ENCODE measurements at places on chromosomes 7 and 10.

DNA sequence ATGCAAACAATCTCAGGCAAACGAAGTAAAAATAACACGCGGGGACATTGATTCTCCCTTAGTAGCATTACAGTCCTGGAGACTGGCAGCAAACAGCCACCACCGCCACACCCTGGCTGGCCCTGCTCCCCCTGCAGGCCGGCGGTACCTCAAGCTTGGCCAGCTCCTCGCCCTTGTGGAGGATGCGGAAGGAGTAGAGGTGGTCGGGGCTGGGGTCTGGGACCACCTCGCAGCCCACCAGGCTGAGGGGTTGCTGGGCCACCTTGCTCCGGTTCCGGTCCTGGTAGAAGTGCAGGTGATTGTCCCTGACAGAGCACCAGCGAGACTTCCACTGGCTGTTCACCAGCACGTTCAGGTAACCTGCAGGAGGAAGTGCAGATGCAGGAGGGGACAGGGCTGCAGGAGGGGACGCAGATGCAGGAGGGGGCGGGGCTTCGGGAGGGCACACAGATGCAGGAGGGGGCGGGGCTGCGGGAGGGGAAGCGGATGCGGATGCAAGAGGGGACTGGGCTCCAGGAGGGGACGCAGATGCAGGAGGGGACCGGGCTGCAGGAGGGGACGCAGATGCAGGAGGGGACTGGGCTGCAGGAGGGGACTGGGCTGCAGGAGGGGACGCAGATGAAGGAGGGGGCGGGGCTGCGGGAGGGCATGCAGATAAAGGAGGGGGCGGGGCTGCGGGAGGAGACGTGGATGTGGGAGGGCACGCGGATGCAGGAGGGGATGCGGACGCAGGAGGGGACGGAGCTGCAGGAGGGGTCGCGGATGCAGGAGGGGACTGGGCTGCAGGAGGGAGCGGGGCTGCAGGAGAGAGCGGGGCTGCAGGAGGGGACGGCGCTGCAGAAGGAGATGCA is 65.7 kb downstream of the VWA2 start:
- peak; percentile 36 for DNase-seq

- DNase-seq = no peak
These were observed 77.0 kb downstream of the SLC25A13 start for GRCh38 chr7:96244992-96245292.

DNA sequence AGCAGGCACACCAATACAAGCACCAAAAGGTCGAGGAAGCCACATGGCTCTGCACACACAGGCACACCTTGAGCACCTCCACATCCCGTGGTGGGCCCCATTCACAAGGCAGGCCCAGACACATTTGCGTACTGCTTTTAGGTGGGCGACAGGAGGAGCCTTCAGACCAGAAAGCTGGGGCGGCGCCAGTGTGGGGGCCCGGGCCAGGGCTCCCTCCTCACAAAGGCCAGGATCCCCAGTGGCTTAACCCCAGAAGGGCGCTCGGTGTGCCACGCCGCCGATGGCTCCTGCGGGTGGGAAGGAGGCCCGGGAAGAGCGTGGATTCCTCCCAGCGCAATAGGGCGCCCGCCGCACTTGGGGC is 2.8 kb upstream of the SMARCD3 start:
- DNase-seq = no peak

DNA sequence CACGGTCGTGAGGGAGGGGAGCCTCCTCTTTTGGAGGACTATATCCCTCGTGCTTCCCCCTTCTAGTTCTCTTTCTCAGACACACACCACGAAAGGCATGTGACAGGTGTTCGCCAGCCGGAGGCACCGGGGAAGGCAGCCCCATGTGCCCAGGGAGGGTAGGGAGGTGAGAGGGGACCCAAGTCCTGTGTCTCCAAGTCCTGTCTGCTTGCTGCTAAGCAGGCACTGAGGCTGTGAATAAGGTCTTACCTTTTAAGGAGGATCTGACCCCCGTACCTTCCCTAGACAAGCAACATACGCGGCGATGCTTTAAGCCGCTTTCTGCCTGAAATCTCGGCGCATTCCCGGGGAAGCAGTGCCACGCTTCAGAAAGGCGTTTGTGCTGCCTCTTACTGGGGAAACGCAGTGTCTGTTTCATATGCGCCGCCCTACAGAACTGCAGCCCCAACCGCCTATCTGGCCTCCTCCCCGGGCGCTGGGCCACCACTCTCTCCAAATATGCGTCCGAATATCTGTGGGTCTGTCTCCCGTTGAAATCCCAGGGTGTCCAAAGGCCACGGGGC is 770 bp downstream of the PLXNA4 start:
- peak; percentile 5 for DNase-seq

GRCh38 chr10:19993714-19994315 is 177.6 kb downstream of the PLXDC2 start:
- DNase-seq = no peak

DNA sequence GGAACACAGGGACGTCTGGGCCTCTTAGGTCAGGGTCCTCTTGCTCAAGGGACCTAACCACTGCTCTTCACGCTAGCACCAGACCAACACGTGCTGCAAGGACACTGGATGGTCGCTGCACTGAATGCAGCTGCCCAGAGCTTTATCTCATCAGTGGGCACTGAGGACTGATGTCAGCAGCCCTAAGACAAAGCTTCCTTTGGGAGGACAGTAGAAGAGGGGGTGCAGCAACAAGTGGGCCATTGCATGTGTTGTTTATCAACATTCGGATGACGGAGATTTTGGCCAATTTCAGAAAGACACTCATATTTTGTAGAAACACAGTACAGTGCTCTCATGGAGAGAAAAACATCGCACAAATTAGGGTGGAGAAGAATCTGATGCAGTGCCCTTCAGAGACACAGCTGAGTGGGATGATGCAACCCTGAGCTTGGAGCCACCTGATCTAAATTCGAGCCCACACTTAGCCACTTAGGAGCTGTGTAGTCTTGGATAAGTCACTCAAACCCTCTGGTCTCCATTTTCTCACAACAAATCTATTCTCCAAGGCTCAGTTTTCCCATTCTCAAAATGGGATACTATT is 1.7 kb downstream of the OPALIN start:
- no peak for DNase-seq

DNA sequence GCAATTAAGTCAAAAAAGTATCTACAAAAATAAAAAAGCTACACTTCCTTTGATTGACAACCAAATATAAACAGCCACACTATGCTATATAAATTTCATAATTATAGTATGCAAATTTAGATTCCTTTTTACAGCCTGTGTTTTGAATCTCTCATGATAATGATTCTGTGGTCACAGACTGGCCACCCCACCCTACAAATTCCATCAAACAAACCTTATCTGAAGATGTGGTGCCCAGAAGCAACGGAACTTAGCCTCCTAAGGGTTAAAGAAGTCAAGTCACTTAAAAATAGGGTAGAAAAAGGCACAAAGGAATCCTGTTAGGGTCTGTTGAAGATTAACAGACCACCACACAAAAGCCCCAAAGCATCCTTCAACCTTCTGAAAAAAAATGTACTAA is 351.8 kb downstream of the INHBA start:
- no peak for DNase-seq

GRCh38 chr10:88886557-88886956 is 6.5 kb downstream of the STAMBPL1 start:
- no peak for DNase-seq

- no peak for DNase-seq
These were observed 47.7 kb upstream of the TRIL start for GRCh38 chr7:29005829-29006228.

DNA sequence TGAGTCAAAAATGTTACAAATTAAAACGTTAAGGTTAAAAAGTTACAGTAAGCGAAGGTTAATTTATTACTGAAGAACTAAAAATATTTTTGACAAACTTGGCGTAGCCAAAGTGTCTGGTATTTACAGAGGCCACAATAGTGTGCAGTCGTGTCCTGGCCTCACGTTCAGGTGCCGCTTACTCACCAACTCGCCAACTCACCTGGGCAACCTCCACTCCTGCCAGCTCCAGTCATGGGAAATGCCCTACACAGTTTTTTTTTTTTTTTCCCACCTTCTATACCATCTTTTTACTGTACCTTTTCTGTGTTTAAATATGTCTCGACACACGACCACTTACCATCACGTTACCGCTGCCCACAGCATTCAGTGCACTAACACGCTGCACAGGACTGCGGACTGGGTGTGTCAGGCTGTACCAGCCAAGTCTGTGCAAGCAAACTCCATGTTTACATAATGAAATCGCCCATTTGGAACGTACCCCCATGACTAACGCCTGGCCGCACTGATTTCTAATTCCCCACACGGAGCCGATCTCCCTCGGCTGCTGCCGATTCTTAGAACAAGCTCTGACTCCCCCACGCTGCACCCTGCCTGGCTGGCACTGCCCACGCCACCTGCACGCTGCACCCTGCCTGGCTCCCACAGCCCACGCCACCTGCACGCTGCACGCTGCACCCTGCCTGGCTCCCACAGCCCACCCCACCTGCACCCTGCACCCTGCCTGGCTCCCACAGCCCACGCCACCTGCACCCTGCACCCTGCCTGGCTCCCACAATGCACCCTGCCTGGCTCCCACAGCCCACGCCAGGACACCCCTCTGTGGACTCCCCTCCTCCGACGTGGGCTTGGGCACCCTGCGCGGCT is 203.1 kb downstream of the ZMYND11 start:
- DNase-seq = peak; percentile 20

DNA sequence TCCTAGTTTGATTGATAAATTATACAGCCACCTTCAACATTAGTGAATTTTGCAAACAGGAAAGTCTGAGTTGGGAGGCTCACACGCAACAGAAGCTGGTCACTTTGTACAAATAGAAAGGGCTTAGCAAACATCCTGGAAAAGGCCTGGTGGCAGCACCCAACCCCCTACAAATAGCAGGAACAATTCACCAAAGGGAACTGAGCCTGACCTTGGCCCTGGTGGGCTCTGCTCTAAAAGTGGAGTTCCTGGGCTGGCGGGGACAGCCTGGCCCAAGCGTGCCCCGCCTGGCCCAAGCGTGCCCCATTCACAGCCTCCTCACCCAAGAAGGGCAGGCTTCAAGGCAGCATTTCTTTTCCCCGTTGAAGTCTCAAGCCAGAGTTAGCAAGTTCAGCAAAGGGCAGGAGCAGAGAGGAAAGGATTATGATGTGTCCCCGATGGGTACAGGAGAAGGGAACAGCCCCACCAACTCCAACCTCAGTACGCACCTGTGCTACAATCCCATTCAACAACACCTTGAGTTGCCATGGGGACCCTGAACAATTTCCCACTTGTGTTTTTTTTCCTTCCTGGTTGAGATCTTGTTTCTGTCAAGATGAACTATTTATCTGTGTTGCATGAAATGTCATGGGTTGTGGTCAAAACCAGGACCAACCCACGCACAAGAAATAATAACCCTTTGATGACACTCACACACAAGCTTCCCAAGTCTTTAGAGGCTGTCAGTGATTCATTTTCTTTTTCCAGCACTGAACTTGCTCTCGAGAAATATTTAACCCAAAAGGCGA is 43.4 kb downstream of the RGS10 start:
- DNase-seq = no peak

- no peak for DNase-seq
These were observed 51.9 kb downstream of the ZNF365 start for GRCh38 chr10:62426086-62426485.

- DNase-seq = no peak
These were observed 26.6 kb downstream of the AMZ1 start for GRCh38 chr7:2714636-2715035.

DNA sequence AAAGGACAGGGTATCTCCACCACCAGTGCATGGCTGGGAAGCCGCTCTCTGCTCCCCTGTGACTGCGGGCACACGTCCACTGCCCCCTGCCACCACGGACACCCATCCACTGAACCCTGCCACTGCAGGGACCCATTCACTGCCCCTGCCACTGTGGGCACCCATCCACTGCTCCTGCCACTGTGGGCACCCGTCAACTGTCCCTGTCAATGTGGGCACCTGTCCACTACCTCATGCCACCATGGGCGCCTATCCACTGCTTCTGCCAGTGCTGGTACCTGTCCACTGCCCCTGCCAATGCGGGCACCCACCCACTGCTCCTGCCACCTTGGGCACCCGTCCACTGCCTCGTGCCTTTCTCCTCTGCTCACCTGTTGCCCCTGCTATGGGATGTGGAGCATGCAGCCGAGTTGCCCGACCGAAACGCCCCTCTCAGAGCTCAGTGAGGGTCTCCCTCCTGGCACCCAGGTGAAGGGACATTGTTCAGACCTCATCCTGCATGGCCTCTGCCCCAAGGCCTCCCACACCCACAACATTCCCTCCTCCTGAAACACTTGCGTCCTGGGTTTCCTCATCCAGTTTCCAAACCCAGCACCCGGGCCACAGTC is 207.4 kb downstream of the ADARB2 start:
- DNase-seq = no peak

DNA sequence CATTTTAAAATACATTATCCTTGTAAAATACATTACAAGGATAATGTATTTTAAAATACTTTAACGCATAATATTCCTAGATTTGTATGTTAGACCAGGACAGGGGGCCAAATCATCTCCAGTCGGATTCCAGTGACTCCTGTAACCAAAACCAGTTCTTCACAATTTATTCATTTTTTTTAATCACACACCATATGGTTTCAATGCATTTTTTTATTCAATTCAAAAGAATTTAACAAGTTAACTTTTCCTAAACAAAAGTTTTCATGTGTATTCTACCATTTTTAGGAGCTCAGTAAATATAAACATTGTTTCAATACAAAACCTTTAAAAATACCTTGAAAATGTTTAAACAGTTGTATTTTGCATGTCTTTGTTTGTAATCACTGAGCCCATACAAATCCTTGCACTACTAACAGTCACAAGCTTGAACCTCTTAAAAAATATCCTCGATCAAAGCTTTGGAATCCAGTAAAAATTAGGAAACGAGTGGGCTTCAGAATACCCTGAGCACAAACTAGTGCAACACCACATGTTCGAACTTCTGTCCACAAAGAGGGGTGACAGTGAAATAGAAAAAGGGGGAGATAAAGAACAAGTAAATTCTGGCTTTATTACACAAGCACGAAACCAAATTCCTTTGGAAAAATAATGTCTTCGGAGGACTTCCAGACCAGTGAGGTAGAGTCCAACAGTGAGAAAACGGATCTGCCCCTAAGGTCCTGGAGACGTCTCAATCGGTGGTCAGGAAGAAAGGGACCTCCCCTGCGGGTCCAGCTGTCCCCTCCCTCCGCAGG is 1.6 kb downstream of the CCDC71L start:
- DNase-seq = no peak

GRCh38 chr10:115857856-115858255 is 415.1 kb downstream of the GFRA1 start:
- DNase-seq = no peak

Data from COR-L47 (cell line).